Activated CD4-positive, alpha-beta memory T cell treated with anti-CD3 and anti-CD28 coated beads, Interleukin-2, amount 10 ng/mL, durations not matched to agents 7 days and 5 days (primary cell): ENCODE measurements at places on chromosomes 6 and 20. TPM values are rescaled to one million over a fixed set of nuclear protein-coding genes. Genes with fewer than 3 reads are reported as not detected.
A peak's percentile ranks its signal among the peaks of the same experiment; 100 is the strongest.

GRCh38 chr6:31144970-31145340 is 6.1 kb upstream of the PSORS1C2 start:
- H3K4me1 ChIP-seq: peaks cover 5% of the 10 kb centered on the region
- no peak overlapping the region for H3K27ac ChIP-seq
- H3K4me3 ChIP-seq: no peak overlapping the region
- DNase-seq: no peak
- peaks cover 9% of the 10 kb centered on the region for H3K36me3 ChIP-seq

DNA sequence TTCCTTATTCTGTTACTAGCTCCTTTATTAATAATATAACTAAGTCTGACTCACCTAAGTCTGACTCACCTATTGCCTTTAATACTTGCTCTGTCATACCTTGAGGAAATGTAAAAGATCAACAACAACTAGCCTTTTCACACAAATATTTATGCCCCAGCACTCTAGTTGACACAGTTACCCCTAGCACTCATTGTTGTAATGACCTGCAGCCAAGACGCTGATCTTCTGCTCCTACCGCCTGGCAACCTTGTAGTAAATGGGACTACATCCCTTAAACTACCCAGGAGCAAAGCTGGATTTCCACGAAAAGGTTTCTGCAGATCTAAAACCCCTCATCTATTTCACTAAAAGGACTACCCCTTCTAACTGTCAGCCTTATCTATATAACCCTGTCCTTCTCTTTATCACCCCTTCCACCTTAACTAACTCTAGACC is 90.0 kb downstream of the PLG start:
- H3K27ac ChIP-seq: no peak overlapping the region
- no peaks in the 10 kb centered on the region for H3K27me3 ChIP-seq
- no peaks in the 10 kb centered on the region for H3K36me3 ChIP-seq

DNA sequence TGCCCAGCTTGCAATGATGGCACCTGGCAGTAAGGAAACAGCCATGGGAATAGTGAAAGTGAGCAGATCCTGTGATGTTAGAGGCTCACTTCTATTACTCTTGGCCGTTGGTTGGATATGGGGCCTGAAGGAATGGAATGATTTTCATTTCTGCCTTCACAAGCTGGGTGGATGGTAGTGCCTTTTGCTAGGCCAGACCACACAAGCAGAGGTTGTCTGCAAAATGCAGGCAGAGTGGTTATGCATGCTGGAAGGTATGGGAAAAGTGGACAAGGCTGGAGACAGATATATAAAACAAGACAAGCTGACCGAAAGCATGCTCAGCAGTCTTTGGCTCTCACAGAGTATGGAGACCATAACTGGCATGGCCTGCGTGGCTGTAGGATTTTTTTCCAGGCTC is 50.7 kb upstream of the ERVFRD-1 start:
- no peak overlapping the region for H3K4me3 ChIP-seq
- H3K4me1 ChIP-seq: peaks cover 25% of the 10 kb centered on the region
- DNase-seq: no peak
- H3K36me3 ChIP-seq: no peaks in the 10 kb centered on the region
- H3K27me3 ChIP-seq: no peaks in the 10 kb centered on the region

- DNase-seq: no peak
- no peak overlapping the region for H3K27ac ChIP-seq
Measured at GRCh38 chr6:14981960-14982359, 263.9 kb upstream of the JARID2 start.

DNA sequence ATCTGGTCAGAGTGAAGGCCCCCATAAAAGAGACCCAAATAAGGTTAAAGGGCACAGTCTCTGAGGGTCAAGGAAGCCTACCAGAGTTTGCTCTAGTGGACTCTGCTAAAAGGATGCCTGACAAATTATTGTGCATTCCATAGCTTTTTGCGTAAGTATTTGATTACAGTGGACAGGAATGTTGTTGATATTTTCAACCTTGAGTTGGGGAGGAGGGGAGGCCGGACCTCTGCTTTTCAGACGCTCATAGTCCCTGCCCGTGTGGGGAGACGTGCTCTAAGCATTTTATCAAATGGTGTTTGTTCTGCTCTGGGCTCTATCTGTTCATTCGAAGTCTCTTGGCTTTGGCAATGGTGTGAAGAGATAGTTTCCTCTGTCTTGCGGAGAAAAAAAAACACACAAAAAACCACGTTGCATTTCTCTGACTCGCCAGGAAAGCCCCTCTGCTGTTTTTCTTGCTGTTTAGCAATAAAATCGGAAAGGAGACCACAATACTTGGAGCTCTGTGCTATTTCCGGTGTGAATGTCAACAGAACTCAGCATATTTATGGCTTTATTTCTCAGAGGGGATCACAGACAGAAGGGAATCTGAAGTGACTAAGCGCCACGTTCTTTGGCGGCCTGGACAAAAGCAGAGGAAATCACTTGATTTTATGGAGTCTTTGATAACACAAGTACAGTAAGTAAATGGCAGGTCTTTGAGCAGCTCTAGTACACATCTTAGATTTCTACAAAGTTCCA is 159.8 kb downstream of the ZFP64 start:
- no peak overlapping the region for H3K4me3 ChIP-seq
- peak; percentile 20 for DNase-seq
- no peaks in the 10 kb centered on the region for H3K27me3 ChIP-seq
- no peaks in the 10 kb centered on the region for H3K36me3 ChIP-seq
- H3K4me1 ChIP-seq: peaks cover 17% of the 10 kb centered on the region
- H3K27ac ChIP-seq: peak overlapping the region; percentile 2

DNA sequence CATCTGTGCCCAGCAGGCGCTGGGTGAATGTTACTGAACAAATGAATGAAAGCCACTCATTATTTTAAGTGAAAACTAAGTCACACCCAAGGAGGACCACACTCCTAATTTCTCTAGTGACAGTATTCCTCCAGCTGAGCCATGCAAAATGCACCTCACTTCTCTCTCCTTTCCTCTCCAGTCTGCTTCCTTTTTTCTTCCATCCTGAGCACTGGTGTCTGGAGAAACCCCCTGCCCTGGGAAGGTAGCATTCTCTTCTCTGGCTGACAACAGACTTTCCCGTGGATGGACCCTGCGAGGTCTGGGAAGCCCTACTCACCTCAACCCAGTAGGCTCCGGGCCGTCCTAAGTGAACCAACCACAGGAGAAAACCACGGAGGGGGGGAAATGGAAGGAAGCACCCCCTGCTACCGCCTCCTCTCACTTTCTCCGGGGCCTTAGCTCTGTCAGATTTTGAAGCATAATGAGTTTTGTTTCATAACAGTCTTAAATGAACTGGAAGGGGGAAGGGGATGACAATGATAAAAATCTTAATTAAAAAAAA is 22.6 kb downstream of the TRERF1 start:
- no peak for DNase-seq
- H3K27ac ChIP-seq: peak overlapping the region; percentile 60
- H3K4me3 ChIP-seq: no peak overlapping the region
- no peaks in the 10 kb centered on the region for H3K27me3 ChIP-seq
- peaks cover 46% of the 10 kb centered on the region for H3K4me1 ChIP-seq

DNA sequence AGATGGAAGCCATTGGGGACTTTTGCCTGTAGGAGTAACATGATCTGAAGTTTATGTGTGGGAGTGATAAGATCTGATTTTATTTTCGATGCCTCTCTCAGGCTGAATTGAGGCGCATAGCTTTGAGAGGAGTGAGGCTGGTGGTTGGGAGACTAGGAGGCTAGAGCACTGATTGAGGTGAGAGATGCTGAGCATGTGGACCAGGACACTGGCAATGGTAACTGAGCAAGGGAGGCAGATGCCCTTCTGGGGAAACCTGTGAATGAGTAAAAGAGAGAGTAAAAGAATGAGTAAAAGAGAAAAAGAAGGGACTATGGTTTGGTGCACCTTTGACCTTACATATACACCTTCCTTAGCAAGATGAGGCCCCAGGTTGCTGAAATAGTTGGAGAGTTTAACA is 3.0 kb downstream of the RRP36 start:
- no peaks in the 10 kb centered on the region for H3K27me3 ChIP-seq
- H3K4me3 ChIP-seq: peak overlapping the region; percentile 7
- peaks cover 59% of the 10 kb centered on the region for H3K36me3 ChIP-seq
- DNase-seq: no peak
- H3K27ac ChIP-seq: peak overlapping the region; percentile 37

GRCh38 chr20:41232973-41233926 is 84.3 kb downstream of the ZHX3 start:
- no peak overlapping the region for H3K4me3 ChIP-seq
- H3K4me1 ChIP-seq: peaks cover 24% of the 10 kb centered on the region
- H3K27me3 ChIP-seq: no peaks in the 10 kb centered on the region

DNA sequence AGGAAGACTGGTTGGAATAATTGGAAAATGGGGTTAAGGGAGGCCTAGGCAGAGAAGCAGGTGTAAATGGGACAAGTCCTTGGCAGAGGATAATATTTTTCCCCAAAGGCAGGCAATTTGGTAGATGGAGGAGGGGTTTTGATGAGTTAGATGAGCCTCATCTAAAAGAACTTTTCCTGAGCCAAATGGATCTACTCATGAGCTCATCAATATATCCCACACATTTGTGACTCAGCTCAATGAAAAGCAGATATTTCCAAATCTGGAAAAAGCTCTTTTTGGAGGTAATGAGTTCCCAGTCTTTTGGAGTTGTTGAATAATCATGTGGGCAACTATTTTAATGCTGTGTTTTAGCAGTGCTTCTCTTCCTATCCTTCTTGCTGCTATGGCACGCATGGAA is 685.5 kb upstream of the CITED2 start:
- DNase-seq: no peak
- no peaks in the 10 kb centered on the region for H3K4me1 ChIP-seq
- no peak overlapping the region for H3K27ac ChIP-seq
- H3K27me3 ChIP-seq: no peaks in the 10 kb centered on the region
- H3K4me3 ChIP-seq: no peak overlapping the region

GRCh38 chr6:225121-225721 is 67.1 kb upstream of the DUSP22 start:
- peak overlapping the region; percentile 66 for H3K4me3 ChIP-seq
- peak; percentile 80 for DNase-seq
- peaks cover 7% of the 10 kb centered on the region for H3K27me3 ChIP-seq
- H3K27ac ChIP-seq: peak overlapping the region; percentile 91
- H3K36me3 ChIP-seq: peaks cover 21% of the 10 kb centered on the region
- H3K4me1 ChIP-seq: peaks cover 82% of the 10 kb centered on the region

GRCh38 chr6:125512621-125513020 is 210.9 kb upstream of the HDDC2 start:
- H3K4me3 ChIP-seq: no peak overlapping the region
- H3K36me3 ChIP-seq: no peaks in the 10 kb centered on the region
- H3K4me1 ChIP-seq: no peaks in the 10 kb centered on the region
- no peak overlapping the region for H3K27ac ChIP-seq
- DNase-seq: no peak
- H3K27me3 ChIP-seq: no peaks in the 10 kb centered on the region

GRCh38 chr20:36573798-36574365 is 485 bp downstream of the TGIF2 start:
- H3K27ac ChIP-seq: peak overlapping the region; percentile 44
- peak; percentile 33 for DNase-seq
- H3K27me3 ChIP-seq: no peaks in the 10 kb centered on the region
- H3K36me3 ChIP-seq: peaks cover 25% of the 10 kb centered on the region
- H3K4me3 ChIP-seq: peak overlapping the region; percentile 92
- H3K4me1 ChIP-seq: peaks cover 34% of the 10 kb centered on the region

DNA sequence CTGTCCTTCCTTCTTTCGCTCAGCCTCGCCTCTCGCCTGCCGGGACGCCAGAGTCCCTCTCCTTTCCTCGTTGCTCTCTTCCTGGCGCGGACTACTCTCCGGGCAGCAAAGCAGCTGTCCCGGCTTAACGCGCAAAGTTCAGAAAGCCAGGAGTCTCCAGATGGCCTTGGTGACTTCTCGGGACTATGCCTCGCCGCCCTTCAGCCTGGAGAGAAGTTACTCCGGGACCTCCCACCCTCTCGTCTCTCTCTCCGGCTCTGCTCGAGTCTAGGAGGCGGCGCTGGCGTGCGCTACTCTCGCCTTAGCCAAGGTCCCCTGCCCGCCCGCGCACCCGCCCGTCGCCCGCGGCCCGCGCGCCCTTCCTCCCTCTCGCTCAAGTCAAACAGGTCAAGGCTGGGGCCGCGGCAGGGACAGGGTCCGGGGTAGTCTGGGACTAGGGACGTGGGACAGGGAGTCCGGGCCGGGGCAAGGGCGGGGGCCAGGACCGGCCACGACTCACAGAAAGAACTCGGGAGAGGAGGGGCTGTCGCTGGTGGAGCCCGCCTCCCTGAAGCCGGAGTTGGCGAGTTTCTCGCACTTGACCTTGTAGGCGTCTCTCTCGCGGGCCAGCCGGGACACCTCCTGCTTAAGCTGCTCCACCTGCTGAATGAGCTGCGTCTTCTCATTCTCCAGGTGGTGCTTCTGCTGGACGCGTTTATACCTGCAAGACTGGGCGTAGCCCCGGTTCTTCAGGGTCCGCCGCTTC is 1.5 kb downstream of the MAFB start:
- no peak overlapping the region for H3K4me3 ChIP-seq
- peaks cover 90% of the 10 kb centered on the region for H3K27me3 ChIP-seq
- peaks cover 18% of the 10 kb centered on the region for H3K4me1 ChIP-seq
- no peaks in the 10 kb centered on the region for H3K36me3 ChIP-seq
- DNase-seq: no peak

DNA sequence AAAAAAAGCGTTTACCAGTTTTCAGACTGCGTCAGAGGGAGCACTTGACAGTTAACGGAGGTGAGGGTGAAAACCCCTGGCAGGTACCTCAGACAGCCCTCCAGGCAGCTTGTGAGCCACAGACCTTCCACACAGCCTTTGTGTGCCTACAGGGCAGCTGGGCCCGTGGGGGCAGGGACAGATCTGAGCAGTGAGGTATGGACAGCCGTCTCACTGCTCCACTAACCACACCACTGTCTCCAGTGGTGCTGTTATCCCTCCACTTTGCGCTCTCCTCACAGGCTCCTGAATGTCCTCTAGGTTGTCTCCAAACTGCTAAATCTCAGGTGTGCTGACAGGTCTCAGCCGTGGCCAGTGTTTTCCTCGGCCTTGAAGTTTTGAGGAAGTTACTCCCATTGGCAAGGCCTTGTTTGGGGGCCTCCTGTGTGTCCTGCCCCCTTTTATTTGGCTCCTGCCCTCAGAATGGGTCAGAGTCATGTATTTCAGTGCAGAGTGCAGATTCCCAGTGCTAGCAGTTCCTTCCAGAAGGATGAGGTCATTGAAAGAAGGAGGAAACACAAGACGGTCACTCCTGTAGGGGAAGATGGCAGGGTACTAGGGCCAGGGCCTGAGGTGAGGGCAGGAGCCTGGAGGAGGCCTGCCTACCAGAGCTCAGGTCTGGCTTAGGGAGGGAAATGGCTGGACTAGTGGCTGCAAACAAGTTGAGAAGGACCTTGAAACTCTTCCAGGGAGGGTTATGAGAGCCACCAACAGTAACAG is 11.8 kb downstream of the GFRA4 start:
- peaks cover 6% of the 10 kb centered on the region for H3K27me3 ChIP-seq
- H3K36me3 ChIP-seq: peaks cover 5% of the 10 kb centered on the region
- peaks cover 23% of the 10 kb centered on the region for H3K4me1 ChIP-seq

TOMM6 gene
- total RNA-seq: 130 TPM

WFDC10A gene
- total RNA-seq: not detected

HMGCLL1 gene
- not detected for total RNA-seq

ZC2HC1B gene
- not detected for total RNA-seq

PTP4A1 gene
- total RNA-seq: 63.7 TPM

MUCL3 gene
- total RNA-seq: not detected

GPX6 gene
- total RNA-seq: not detected

CDK19 gene
- total RNA-seq: 30.8 TPM
